ENCODE measurements at places on chromosomes 1 and 21. TPM values are rescaled to one million over a fixed set of nuclear protein-coding genes. Genes with fewer than 3 reads are reported as not detected.
A peak's percentile ranks its signal among the peaks of the same experiment; 100 is the strongest.

DNA sequence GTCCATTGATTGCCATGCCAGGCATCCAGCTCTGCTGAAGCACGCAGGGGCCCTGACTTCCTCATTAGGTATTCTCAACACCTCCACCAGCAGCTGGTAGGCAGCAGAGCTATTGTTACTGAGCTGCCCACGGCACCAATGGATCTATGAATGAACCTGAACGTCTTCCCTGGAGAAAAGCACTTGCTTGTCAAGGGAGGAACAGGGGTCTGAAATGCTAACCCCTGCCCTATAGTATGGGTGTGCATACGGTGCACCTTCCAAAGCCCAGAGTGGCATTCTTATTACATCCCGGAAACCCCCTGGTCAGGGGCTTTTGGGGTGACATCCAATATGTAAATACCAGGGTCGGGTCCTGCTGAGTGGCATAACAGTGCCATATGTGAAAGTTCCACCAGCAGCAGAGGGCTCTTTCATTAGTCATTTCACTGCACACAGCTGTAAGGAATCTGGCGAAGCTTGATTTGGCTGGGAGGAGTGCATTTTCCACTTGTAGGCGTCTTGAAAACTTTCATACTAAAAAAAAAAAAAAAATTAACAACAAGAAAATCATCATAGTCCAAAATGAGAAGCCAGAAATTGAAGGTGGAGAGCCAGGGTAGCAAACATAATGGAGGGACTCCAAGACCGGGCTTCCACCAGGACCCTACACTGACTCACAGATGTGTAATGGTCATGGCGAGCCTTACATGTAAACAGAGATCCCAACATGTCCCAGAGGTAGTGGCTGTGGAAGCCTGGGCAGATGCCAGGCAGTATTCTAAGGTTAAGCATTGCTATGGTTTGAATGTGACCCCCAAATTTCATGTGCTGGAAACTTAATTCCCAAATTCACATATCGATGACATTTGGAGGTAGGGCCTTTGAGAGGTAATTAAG is 58.8 kb upstream of the PRDX6 start:
- no peak for DNase-seq

- DNase-seq: no peak
These were observed 16.5 kb downstream of the CAMK2N1 start for GRCh38 chr1:20469406-20470076.

DNA sequence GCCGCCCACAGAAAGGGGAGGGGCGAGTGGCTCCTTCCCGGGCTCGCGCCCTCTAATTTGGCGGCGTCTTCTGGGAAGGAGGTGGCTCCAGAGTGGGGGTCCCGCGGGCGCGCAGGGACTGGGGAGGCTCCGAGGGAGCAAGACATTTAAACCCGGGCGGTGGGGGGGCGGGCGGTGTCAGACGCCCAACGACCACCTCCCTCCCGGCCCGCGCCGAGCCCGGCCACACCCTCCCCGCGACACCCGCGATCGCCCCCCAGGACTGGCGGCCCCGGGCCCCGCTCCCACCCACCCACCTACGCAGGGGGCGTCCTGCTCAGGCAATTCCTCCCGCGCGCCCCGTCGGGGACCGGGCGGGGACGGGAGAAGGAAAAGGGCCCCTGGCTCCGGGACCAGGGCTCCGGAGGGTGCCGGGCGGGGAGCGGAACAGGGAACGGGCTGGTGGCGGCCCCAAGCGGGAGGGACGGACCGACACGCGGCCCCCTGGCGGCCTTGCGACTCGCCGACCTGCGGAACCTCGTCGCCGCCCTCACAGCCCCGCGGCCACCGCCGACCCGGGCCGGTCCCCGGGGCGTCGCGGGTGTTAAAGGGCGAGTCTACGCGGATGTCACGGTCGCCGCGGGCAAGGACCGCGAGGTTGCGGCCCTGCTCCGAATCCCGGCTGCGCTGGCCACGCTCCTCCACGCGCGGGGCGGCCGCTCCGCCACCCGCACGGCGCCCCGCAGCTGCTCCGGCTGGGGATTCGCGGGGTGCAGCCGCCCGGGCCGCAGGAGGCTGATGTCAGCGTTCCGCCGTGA is 94.0 kb upstream of the FMN2 start:
- DNase-seq: no peak

GRCh38 chr1:211660718-211661222 is 14.7 kb downstream of the NEK2 start:
- DNase-seq: no peak

- DNase-seq: no peak
These were observed 9.8 kb downstream of the C8A start for GRCh38 chr1:56864430-56864829.

DNA sequence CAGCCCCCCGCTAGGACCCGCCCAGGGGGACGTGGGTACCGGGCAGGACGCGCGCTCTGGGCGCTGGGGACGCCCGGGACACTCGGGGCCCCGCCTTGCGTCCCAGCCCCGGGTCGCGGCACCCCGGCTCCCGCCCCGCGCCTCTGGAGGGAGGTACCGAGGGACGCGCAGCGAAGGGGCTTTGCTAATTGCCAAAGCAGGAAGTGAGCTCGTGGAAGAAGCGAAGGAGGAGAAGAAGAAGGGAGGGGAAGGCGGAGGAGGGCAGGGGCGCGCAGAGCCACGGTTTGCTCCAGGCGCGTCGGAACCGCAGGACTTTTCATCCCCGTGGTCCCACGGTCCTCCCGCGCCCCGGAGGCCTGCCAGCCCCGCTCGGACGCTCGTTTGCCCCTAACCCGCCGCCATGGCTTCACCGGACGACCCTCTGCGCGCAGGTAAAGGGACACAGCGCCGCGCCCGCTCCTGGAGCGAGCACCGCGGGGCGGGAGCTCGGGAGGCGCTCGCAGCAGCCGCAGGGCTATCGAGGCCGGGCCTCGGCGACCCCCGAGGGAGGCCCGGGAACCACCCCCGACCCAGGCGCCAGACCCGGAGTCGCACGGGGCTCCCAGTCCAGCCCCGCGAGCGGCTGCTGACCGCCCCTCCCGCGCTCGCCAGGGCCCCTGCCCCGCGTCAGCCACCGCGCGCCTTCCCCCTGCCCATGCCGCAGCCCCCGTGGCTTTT is 1.3 kb downstream of the EDARADD start:
- DNase-seq: peak; percentile 63

DNA sequence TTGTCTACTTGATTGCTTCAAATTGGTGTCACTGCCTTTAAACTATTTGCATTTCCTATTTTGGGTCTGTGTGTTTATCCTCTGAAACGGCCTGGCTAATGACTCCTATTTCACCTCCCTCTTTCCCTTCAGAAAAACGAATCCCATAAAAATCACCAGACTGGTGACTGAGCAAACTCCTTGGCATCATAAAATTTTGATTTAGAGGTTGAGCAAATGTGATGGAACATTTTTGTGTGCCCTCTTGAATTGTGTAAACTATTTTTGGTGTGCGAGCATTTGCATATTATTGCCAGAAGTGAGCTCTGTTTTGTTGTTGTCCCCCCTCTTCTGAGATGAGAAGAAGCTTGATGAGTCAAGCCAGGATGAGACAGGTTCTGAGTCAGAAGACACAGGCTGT is 316.1 kb downstream of the AJAP1 start:
- no peak for DNase-seq

DNA sequence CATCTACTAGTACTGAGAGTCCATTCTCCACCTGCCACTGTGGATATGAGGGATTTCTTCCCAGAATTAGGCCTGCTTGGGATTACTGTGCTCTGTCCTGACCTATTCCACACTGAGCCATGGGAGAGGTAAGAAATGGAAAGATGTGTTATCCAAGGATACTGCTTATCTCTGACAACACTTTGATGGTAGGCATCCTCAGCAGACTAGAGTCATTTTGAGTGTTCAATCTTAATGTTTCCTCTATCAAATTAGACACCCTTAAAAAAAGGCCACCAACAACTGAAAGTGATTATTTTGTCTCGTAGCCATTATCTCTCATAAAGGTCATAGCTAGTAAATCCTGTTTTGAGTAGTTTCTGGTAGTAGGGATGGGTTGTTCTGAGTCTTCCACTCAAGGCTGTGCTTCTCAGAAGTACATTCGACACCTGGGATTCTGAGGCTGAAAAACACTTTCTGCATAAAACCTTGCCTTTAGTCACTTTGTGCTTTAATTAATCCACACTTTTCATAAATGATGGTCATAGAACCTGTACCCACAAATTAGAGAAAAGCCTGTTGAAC is 8.8 kb downstream of the ATPAF1 start:
- no peak for DNase-seq

- peak; percentile 38 for DNase-seq
These were observed 16.2 kb upstream of the ERICH3 start for GRCh38 chr1:74689621-74690363.

DNA sequence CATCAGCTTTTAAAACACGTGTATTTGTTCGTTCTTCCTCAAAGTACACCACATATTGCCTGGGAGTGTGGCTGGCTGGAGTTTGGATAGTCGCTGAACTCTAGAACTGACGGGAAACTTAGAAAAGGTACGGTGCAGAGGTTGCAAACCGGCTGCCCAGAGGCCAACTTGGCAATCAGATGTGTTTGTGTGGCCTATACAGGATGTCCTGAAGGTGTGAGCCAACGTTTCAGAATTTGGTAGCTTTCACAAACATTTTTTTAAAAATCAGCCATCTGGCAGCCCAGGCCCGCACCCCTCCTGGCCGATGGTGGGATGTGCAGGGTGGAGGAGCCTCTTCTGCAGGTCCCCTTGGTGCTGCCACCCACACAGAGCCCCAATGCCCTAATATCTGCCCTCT is 73.6 kb upstream of the SLC25A33 start:
- DNase-seq: no peak

DNA sequence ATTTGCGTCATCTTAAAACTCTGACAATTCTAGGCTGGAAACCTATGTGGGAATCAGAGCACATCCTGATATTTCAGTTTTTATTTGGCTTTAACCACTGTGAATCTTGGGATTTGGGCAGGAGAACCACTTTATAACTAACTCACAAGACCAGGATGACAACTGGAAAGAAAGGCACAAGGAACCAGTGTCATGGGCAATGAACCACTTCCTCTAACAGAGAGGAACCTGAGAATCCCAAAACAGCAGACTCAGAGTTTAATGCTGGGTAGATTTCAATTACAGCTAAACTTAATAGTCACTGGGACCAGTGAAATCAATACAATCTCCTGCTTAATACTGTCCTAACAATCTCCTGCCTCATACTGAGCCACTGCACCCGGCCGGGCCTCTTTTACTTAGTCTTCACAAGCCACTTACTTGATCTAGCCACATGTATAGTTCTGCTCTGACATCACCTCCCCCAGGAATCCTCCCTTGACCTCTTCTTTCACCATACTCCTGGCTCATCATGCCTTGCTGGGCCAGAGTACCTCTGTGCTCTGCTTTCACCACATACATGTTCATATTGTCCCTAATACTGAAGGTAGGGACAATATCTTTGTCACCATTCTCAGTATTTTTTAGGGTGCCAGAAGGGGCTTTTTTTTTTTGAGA is 20.2 kb upstream of the SLFNL1 start:
- no peak for DNase-seq

DNA sequence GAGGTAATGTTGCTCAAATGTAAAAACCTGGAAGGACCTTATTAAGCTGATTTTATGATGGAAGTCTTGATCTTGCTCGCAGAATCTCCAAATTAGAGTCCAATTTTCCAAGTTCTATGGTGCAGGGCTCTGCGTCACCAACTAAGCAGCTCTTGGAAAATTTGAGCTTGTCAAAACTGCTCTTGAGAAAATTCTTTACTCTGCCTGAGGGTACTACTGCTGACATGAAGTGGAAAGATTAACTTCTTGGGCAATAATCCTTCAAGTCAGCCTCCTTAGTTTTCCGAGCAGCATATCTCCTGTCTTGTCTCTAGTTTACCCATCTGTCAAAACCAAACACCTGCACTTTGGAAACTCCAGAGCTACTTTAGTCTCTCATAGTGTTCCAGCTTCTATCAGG is 293.7 kb downstream of the KCTD3 start:
- no peak for DNase-seq

GRCh38 chr1:183589874-183590243 is 400 bp downstream of the NCF2 start:
- DNase-seq: no peak

DNA sequence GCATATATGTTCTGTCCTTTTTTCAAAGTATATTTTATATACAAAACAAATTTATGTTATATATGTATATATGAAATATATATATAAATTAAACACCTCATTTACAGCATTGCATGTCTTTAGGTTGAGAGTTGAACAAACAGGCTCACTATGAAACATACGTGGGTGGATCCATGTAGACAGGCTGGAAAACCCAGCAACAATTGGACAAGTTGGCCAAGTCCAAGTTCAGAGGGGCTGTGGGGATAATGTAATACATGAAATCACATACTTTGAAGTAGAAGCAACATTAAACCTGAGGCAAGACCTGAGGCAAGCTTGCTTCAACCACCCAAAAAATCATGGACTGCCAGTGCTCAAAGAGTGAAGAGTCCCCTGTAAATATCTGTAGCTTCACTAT is 39.7 kb downstream of the KCNJ6 start:
- no peak for DNase-seq

The TMPRSS3 gene
- 3.2 TPM for total RNA-seq

The DIRAS3 gene
- total RNA-seq: not detected

The C1orf56 gene
- 2.4 TPM for total RNA-seq

The PGBD5 gene
- total RNA-seq: not detected

The HES2 gene
- total RNA-seq: not detected

The LIN28A gene
- not detected for total RNA-seq

The CD244 gene
- total RNA-seq: not detected

The GJA8 gene
- not detected for total RNA-seq
